ENCODE measurements at places on chromosomes 13 and 19.

GRCh38 chr19:35925501-35925900 lies 10.7 kb upstream of the LRFN3 start:
- no peak for DNase-seq

- DNase-seq: no peak
These were observed 3.9 kb downstream of the WDR62 start for GRCh38 chr19:36058481-36059179.

DNA sequence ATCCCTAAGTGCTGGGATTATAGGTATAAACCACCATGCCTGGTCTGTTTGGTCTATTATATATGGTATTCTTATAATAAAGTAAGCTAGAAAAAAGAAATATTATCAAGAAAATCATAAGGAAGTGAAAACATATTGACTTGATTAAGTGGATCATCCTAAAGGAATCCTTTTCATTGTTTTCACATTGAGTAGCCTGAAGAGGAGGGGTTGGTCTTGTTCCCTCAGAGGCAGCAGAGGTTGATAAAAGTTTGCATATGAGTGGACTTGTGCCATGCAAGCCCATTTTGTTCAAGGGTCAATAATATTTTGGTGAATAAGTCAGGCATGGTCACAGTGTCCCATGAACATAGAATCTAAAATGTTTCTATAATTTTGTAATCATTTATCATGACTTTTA lies 52.7 kb downstream of the ZNF627 start:
- no peak for DNase-seq

GRCh38 chr19:47406711-47407416 lies 12.5 kb downstream of the MEIS3 start:
- no peak for DNase-seq

- DNase-seq: no peak
These were observed 1.6 kb downstream of the LYL1 start for GRCh38 chr19:13100841-13101589.

DNA sequence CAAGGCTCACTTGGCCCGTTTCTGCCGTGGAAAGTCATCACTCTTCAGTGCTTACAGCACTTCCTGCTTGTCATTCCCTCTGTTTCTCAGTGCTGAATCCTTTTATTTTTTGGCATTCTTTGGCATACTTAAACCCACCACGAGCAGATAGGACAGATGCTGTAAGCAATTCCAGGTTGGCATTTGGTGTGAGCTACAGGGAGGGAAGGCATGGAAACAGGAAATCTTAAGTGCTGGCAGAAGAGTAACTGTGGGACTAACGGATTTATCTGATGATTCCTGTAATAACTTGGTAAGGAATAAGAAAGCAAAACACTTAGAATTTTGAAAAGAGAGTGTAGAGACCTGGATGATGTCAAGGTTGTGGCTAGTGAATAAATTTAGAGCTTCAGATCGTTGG lies 273.4 kb downstream of the GPC6 start:
- no peak for DNase-seq

- DNase-seq: no peak
These were observed 7.5 kb upstream of the SLC39A3 start for GRCh38 chr19:2747349-2747748.
